ENCODE measurements at places on chromosomes 2 and 18.

DNA sequence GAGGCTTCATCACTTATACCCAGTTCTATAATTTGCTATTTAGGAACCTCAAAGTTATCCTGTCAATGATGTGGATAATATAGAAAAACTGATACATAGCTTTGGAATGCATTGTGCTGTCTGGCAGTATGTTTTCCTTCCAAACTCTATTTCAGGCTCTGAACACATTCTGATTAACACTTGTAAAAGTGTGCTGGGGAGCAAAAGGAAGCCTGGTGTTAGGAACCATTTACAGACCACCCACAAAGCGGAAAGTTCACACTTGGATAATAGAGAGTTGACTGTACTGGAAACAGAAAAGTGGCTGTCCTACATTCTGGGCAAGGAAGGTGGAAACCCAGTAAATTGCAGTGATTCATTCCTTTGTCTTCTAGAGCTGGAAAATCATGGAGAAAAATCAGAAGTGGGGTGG lies 114.5 kb upstream of the ZFP36L2 start:
- no peak for DNase-seq

DNA sequence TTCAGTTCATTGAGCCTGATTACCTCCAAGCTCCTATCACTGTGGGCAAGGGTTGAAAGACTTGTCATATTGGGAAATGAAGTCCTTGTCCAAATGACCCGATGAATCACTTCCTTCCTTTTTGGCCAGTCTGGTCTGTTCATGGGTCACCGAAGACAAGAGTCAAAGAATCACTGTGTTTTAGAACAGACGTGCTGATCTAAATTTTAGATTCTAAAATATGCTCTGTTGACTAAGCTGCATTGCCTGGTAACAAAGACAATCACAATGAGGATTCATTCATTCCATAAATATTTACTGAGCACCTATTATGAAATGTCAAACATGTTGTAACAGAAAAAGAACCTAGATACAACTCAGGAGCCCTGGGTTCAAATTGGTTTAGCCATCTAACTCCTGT lies 99.4 kb upstream of the RND3 start:
- no peak for DNase-seq

DNA sequence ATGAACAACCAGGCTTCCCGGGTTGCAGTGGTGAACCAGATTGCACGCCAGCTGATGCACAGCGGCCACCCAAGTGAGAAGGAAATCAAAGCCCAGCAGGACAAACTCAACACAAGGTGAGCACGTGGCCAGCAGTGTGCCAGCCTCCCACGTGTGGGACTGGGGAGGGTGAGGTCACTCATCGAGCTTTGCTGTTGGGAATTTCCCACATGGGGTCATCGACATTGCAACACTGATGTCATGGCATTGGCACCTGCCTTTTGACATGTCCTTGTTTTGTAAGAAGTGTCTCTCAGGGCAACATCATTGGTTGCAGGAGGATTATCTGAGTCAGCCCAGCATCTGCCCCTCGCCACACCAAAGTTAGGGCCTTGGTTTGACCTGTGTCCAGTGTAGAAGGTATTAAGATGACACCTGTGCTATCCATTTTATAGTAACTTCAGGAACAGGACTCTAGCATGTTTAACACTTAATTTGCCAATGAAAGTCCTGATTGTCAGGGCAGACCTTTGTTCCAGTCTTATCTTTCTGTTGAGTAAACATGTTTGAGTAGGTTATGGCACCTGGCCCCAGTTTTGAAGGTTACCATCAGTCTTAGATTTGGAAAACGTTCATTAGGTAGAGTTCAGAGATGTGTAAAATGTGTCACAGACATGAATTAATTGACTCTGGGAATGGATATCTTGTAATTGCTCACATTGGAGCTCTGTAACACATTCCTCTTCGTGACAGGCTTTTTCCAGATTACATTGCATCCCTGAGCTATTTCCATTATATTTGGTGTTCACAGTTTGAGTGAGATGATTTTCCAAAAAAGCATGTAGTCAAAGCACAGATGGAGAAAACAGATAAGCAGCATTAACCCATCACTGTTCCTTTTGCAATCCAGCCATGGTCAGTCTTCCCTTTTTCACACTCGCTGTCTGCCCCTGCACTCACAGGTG lies 93.3 kb upstream of the EML6 start:
- DNase-seq: no peak

DNA sequence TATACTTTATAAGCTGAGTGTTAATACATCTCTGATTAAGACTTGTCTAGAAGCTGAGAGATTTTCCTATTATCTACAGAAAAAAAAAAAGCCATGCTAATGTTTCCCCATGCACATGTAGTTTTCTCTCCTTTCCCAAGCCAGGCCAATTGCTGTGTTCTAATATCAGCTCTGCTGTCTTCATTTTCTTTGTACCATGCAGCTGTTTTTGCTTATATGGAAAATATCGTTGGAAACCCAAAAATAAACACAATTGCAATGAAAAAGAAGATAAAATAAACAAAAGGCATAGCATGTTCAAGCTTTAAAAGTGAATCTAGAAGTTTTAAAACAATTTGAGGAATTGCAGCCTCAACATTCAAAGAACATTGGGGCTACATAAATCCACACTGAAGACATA lies 817.4 kb upstream of the ACVR2A start:
- no peak for DNase-seq

GRCh38 chr18:34320267-34320666 lies 95.6 kb upstream of the NOL4 start:
- DNase-seq: no peak

DNA sequence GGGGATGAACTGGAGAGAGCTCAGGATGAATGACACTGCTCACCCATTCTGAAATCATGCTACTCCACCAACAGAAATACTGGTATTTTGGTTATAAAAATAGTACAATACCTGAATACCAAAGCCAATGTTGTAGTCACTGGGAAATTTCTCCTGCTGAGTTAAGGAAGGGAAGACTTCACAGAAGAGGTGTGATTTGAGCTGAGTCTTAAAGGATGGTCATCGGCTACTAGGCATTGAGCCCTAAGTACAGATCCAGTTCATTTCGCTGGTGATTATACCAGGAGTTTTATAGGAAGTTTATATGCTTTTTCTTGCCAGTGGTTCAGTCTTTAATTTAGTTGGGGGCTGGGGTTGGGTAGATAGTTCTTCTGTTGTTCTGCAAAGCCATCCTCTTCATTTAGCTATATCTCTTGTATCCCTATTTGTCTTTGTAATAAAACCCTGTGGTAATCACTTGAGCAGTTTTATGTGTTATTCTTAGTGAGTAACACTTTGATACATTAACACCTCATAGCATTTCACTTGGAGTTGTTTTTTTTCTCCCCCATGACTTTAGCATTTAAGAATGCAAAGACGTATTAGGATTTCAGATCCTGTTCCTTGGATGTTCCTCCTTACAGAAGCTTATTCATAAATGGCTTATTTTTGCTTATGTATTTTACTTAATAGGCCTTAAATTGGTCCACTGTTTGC lies 239.9 kb upstream of the FOSL2 start:
- DNase-seq: no peak

GRCh38 chr2:109225170-109225782 lies 96.3 kb downstream of the SH3RF3 start:
- no peak for DNase-seq

GRCh38 chr2:224565452-224566035 lies 19.6 kb downstream of the CUL3 start:
- no peak for DNase-seq

- DNase-seq: no peak
Measured at GRCh38 chr2:23286031-23286757, 98.8 kb upstream of the KLHL29 start.

DNA sequence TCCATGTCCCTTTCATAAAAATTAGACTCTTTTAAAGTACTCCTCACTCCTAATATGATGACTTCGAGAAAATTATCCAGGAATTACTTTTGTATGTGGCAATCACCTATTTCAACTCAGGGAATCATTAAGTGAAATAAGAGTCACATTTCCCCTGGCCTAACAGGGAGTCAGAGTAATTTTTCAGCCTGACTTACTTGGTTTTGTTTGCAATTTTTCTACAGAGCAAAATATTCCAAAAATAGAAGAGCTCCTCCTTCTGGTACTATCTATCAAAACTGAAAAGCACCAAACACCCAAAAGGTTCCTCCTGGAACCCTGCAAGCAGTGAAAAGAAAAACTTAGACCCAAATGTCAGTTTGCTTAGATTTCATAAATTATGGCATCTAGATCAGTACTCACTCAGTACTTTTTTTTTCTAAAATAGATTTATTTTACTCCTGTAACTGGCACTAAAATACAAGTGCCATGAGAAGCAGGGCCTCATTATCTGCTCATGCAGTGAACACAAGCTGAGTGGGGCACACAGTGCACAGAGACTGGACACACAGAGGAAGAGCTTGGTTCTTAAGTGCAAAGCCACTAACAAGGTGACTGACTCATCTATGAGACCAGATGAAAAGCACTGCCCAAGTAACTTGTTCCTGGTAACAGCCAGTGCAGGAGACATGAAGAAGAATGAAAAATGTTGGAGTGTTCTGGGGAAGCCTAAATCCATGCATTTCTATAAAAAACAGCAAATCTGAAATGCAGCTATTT lies 28.7 kb downstream of the ACAA2 start:
- DNase-seq: no peak

- DNase-seq: no peak
Measured at GRCh38 chr2:58976375-58977071, 735.4 kb upstream of the FANCL start.

DNA sequence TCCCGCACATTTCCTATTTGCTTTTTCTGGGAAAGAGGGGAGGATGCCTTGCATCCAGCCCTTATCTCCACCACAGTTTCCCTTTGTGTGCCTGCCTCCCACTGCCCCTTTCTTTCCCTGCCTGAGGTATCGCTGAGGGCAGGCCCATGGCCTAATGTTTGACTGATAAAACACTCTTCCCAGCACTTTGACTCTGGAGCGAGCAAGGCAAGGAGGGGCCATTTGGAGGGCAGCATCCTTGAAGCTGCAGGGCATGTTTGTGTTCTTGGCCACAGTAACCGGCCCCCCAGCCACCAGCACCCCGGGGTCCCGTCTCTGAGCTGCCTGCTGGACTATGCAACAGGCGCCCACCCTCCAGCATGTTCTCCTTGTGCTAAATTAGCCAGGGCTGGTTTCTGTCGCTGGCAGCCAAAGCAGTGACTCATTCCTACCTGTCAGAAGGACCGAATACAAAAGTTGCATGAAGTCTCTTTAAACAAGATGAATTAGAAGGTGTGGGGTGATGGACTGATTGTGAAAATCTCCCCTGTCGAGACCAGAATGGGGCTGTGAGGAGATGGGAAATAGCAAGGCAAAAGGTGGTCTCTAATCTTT lies 50.7 kb downstream of the BCL2L11 start:
- no peak for DNase-seq

DNA sequence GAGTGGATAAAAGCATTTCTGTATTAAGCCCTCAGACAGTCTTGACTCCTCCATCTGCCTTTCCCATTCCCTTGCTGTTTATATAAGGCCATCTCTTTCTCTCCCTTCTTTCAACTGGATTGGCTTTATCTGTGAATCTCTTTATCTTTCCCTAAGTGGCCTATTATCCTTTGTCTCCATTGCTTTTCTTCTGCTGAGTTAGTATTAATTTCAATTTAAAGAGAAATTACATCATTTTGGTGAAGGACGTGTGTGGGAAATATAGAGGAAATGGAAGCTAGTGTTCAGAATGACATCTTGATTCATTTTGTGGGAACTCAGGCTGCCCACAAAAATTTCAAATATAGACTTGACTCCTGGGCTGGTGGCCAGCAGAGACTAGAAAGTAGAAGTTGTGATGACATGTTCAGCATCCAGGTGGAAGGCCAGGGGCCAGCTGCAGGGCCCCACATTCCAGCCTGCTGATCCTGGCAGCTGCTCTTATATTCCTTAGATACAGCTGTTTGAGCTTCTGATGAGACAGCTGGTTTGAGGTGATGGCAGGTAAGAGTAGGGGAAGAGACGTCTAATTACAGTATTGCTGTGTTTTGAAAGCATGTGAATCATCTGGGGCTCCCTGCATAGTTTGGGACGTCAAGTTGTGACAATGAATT lies 52.3 kb downstream of the DIS3L2 start:
- DNase-seq: no peak

DNA sequence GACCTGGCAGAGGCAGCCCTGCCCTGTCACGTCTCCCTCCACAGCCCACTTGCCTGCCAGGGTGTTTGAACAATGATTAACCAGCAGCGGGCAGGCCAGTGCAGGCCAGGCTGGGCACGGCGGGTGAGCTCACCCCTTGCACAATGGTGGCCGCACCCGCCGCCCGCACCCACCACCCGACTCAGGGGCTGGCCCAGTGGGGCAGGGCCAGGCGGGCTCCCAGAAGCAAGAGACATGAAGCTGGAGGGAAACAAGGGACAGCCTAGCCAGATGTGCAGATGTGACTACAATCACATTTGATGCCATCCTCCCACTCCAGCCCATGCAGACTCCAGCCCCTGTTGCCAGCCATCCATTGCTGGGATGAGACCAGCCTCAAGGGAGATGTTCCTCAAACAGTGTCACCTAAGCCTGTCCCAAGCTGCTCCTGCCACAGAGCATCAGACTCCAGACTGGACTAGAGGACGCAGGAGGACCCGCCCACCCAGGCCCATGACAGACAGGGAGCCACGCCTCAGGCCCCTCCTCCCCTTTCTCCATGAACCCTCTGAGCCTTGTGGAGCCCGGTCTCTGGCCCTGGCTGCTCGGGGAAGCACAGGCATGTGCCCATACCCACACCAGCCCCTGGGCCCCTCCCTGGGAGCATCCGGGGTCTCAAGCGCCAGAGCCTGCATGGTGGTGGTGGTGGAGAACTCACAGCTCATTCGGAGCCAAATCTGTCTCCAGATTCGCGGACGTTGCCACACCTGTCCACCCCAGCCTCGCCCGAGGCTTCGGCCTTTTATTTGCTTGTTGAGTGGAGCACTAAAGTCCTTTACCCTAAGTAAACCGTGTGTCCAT lies 45.0 kb downstream of the SDC1 start:
- DNase-seq: no peak

DNA sequence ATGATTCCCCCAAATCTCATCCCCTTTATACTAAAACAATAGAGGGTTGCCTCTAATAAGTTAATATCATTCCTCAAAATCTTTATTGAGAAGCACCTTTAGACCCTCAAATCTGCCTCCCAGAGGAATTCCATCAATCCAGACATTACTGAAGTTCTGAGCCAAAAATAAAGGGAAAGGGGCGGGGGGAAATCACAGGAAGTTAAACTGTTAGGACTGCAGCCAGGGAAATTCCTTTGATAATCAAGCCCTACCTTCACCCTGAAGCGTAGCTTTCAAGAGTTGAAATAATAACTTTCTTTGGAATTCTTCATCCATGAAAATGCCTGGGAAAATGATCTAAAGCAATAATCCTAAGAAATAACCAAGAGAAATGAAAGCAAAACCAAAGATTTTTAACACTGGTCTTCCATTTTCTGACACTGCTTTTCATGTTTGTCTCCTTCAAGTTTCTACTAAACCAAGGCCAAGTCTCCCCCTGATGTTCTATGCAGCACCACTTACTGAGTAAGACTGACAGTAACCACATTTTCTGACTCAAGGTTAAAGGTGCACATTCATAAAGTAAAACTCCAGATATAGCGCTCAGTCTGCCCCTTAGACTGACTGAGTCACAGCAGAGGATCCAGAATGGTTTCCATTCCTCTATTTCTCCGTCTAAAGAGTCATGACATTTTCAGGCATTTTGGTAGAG lies 78.2 kb downstream of the TCF4 start:
- DNase-seq: no peak
